Activated CD8-positive, alpha-beta memory T cell treated with anti-CD3 and anti-CD28 coated beads for 1 hour (primary cell): ENCODE measurements at places on chromosomes 2 and 18.

DNA sequence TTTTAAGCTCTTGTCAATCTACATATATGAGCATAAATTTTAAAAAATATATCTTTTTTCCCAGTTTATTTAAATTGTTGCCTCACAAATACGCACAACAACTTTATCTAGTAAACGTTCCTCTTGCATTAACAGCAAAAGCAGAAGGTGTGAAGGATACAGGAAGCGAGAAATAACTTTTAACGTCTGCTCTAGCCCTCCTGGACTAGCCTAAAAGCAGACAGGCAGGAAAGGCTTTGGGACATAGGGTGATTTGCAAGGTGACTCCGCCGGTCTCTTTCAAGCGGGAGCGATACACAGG is 434 bp upstream of the DUSP19 start:
- DNase-seq = no peak

GRCh38 chr2:45964906-45965305 is 313.4 kb downstream of the PRKCE start:
- DNase-seq = no peak

- no peak for DNase-seq
Measured at GRCh38 chr2:106847366-106847765, 38.6 kb downstream of the ST6GAL2 start.

DNA sequence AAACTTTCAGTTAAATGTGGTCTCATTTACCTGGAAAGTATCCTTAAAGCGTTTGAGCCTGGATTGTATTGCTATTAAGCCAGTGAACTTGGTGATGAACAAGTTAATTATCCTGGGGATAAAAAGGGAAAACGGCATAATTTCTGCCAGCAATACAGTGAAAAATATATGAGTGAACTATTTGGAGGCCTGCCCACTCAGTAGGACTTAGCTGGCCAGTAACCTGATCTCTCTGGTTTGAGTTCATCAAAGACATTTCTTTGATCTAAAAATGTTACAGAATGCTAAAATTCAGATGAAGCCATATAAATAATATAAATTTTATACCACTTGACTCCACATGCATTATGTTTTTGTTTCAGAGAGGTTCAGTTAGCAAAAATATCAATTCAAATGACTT is 241.1 kb upstream of the VWC2L start:
- no peak for DNase-seq

- DNase-seq = no peak
Measured at GRCh38 chr2:37529830-37530415, 141.5 kb downstream of the CDC42EP3 start.

- no peak for DNase-seq
Measured at GRCh38 chr2:131125195-131125757, 20.1 kb downstream of the PLEKHB2 start.

- DNase-seq = no peak
Measured at GRCh38 chr2:237066396-237066795, 19.3 kb upstream of the COPS8 start.

- DNase-seq = no peak
Measured at GRCh38 chr2:1231466-1232063, 181.7 kb upstream of the TPO start.

GRCh38 chr18:72830109-72830508 is 37.7 kb downstream of the NETO1 start:
- no peak for DNase-seq

GRCh38 chr2:21793461-21793860 is 669.7 kb downstream of the TDRD15 start:
- no peak for DNase-seq

DNA sequence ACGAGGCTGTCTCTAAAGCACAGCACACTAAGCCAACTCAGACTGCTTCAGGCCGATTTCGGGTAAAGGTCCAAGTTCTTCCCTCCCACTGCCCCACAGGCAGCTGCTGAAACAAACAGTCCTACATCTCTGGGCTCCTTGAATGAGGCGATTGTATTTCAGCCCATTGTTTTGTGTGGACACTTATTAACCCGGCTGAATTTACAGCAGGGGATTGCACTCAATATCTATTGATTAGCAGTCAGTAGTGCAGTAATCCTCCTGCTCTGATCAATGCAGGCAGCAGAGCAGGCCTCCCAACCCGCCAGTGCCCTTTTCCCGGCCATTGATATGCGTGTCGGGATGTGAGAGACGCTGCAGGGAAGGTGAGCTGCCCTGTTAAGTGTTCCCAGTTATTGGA is 330.1 kb downstream of the CMPK2 start:
- no peak for DNase-seq
